Activated CD8-positive, alpha-beta T cell treated with anti-CD3 and anti-CD28 coated beads, Interleukin-2, amount 10 ng/mL, durations not matched to agents 7 days and 5 days (primary cell): ENCODE measurements at places on chromosomes 1 and 21.

DNA sequence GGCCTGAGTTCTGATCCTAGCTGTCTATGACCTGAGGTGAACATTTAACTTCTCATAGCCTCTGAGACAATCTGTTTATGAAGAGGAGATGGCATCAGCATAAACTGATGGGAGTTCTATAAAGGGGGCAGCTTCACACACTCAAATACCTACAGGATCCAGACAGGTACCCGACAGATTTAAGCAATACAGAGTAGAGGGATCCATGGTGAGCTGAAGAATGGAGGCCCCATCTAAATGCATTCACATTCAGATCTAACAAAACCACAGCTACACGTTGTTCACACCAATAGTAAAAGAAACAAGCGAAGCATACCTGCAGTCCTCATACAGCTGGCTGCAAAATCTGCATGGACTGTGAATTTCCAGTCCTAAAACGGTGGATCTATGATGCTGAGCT is 48.7 kb upstream of the ESRRG start:
- H3K27ac ChIP-seq: no peak overlapping the region
- H3K4me3 ChIP-seq: no peak overlapping the region
- DNase-seq: no peak
- no peaks in the 10 kb centered on the region for H3K36me3 ChIP-seq
- H3K4me1 ChIP-seq: no peaks in the 10 kb centered on the region

DNA sequence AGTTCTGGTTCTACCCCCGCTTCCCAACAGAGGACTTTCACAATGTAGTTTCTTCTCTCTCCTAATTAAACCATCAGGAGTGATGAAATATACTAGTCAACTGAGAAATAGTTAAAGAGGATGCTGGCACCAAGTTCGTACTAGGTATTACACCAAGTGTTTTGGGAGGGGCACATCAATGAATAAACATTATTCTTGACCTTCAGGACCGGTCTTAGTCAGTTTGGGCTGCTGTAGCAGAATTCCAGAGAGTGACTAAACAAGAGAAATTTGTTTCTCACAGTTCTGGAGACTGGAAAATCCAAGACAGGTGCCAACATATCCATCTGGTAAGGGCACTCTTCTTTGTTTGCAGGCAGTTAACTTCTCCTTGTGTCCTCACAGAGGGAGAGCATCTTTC is 103.8 kb downstream of the SPATA17 start:
- H3K36me3 ChIP-seq: no peaks in the 10 kb centered on the region
- H3K27me3 ChIP-seq: no peaks in the 10 kb centered on the region
- H3K27ac ChIP-seq: no peak overlapping the region

DNA sequence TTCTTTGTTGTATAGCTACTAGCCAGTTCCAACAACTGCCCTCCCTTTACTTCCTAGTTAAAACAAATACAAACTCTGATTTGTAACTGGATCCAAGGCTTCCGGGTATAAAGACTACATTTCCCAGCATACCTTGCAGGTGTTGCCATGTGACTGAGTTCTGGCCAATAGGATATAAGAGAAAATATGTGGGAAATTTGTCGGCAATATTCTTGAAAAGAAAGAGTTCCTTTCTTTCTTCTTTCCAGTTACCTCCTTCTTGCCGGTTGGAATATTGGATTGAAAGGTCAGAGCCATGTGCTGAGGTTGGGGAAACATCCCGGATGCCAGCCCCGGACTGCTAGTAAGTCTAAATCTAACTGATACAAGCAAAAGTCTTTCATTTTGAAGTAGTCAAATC is 23.0 kb upstream of the ZBTB40 start:
- no peak overlapping the region for H3K27ac ChIP-seq
- peak; percentile 46 for DNase-seq
- no peaks in the 10 kb centered on the region for H3K4me1 ChIP-seq
- H3K36me3 ChIP-seq: no peaks in the 10 kb centered on the region

DNA sequence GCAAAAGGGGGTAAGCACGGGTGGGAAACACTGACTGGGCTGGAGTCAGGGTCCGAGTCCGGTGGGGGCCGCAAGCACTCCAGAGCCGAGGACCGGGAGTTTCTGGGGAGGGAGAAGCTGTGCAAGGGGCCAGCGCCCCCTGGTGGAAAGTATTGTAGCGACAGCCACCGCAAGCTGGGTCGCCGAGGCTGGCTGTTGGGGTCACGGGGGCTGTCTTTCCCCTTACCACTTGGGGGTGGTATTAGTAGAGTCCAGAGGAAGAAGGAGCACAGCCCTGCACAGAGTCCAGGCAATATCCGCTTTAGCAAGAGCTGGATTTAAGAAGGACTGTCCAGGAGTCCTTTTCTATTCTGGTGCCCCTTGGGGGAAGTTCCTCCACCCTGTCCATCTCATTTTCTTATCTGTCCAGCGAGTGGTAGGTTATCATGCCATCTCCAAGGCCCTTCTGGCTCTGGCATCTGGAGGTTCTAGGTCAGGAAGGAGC is 17.9 kb upstream of the ETV3 start:
- H3K36me3 ChIP-seq: no peaks in the 10 kb centered on the region
- peak overlapping the region; percentile 67 for H3K27ac ChIP-seq
- H3K27me3 ChIP-seq: peaks cover 21% of the 10 kb centered on the region
- peaks cover 27% of the 10 kb centered on the region for H3K4me1 ChIP-seq
- H3K4me3 ChIP-seq: peak overlapping the region; percentile 12
- DNase-seq: peak; percentile 84

DNA sequence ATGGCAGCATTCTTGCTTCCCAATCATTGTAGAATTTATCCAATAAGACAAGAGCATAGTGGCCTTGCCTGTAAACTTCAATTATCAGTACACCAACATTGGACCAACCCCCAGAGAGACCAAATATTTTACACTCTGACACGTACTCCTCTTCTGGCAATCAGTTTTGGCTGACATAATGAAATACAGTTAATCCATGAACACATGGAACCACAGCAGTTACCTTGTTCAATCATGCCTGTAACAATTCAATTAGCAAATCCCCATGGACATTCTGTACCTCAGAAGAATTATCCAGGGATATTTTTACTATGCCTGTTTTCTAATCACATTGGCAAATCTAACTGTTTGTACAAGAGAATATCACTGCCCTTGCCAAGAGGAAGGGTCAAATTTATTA is 2162.0 kb downstream of the MRPL39 start:
- no peak overlapping the region for H3K27ac ChIP-seq
- H3K4me3 ChIP-seq: no peak overlapping the region
- H3K4me1 ChIP-seq: no peaks in the 10 kb centered on the region
- no peak for DNase-seq
- H3K36me3 ChIP-seq: no peaks in the 10 kb centered on the region

DNA sequence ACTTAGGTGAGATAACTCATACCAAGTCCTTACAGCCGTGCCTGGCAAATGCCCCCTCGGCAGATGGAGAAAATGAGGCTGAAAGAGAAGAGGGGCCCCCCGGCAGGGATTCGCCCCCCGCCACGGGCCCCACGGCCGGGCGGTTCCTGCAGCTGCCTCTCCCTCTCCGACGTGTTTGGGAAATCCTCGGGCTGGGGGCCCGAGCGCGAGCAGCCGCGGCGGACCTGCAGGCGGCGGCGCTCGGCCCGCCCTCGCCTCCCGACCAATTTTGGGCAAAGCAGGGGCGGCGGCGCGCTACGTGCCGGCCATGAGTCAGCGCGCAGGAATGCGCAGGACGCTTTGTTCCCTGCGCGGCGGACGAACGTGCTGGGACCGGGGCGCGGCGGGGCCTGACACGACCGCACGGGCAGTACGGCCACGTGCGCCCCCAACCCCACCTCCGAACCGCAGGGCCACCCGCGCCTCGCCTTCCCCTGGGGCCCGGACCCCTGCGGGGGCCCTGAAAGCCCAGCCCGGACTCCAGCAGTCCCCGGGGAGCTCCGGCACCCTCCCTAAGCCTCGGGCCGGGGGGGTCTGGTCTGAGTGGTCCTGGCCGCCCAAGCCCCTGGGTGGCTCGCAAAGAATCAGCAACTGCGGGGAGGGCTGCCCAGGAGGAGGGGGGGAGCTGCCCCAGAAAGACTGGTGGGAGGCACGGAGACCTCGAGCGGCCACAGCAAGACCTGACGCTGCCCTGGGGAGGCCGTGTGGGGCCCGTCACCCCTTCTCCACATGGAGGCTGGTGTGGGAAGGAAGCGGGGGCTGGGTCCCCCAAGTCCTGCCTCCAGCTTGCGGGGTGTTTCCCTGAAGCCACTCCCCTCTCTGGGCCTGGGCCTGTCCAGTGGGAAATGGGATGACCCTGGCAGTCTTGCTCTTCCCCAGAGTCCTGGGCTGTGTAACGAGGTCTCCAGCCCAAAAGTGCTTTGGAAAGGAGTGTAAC is 11.9 kb upstream of the EDN2 start:
- peaks cover 17% of the 10 kb centered on the region for H3K27me3 ChIP-seq
- peak; percentile 44 for DNase-seq

GRCh38 chr1:161088587-161089110 is 709 bp downstream of the NECTIN4 start:
- H3K4me3 ChIP-seq: no peak overlapping the region
- H3K4me1 ChIP-seq: peaks cover 29% of the 10 kb centered on the region
- no peaks in the 10 kb centered on the region for H3K27me3 ChIP-seq

DNA sequence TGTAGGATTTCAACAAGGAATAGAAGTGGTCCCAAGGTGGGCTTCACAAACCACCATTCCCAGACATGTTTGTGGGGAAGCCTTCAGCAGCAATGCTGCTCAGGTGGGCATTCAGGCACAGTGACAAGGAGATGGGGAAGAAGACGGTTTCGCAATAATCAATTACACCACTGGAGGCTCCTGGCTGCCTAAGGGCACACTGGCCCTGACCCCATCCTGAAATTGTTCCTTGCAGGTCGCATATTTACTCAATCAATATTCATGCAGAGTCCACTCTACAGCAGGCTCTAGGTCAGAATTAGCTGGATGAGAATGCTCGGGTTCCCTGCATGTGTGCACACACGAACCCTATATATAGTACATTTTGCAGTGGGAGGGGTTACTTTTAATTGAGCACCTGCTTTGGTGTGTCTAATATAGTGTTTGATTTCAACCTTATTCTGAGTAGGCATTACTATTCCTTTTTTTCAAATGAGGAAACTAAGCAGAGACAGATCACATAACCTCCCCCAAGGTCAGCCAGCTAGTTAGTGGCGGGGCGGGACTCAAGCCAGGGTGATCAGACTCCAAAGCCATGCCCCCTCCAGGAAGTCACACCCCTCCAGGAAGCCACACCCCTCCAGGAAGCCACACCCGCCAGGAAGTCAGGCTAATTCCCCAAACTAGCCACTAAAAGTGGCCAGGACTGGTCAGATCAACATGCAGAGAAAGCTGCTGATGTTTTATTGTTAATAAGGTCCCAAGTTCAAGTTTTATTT is 106.5 kb downstream of the HLCS start:
- H3K4me3 ChIP-seq: no peak overlapping the region
- DNase-seq: peak; percentile 75
- peak overlapping the region; percentile 55 for H3K27ac ChIP-seq
- peaks cover 23% of the 10 kb centered on the region for H3K4me1 ChIP-seq
- no peaks in the 10 kb centered on the region for H3K36me3 ChIP-seq

DNA sequence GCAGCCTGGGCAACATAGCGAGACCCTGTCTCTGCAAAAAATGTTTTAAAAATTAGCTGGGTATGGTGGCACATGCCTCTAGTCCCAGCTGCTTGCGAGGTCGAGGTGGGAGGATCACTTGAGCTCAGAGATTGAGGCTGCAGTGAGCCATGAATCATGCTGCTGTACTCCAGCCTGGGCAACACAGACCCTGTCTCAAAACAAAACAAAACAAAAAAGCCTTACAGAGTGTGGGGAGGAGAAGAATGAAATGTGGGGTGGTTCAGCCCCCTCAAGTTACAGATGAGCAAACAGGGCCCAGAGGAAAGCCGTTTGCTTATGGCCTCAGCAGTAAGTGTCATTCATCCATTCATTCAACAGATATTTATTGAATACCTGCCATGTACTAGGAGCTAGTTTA is 40.7 kb downstream of the RPS6KA1 start:
- peaks cover 17% of the 10 kb centered on the region for H3K4me1 ChIP-seq
- no peaks in the 10 kb centered on the region for H3K27me3 ChIP-seq
- peaks cover 72% of the 10 kb centered on the region for H3K36me3 ChIP-seq
- DNase-seq: no peak
- H3K4me3 ChIP-seq: no peak overlapping the region

DNA sequence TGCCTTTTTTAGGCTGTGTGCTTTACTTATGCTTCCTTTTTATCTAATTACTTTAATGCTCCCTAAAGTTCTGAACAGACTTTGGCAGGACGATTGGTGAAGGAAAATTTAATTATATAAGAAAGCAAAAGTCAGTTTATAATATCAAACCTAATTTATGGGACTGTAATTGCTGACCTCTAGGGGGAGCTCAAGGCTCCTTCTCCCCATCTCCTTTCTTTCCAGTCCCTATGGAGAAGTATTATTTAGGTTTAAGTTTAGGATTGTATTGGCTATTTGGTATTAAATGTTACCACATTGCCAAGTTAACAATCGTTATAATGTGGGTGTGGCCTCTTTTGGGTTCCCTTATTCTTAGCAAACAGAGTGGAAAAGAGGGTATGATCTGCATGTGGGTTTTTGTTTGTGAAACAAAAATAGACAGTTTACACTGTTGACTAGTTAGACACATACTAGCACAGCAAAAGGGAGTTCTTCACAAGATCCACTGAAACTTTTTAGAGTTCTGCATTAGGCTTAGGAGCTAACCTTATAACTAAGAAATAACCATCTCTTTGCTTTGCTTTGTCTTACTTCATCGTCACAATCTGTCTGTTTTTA is 48.2 kb upstream of the TNFSF4 start:
- DNase-seq: no peak
- peaks cover 3% of the 10 kb centered on the region for H3K36me3 ChIP-seq
- H3K4me1 ChIP-seq: peaks cover 6% of the 10 kb centered on the region
- H3K27ac ChIP-seq: no peak overlapping the region

- H3K27me3 ChIP-seq: no peaks in the 10 kb centered on the region
- H3K4me3 ChIP-seq: peak overlapping the region; percentile 30
- DNase-seq: peak; percentile 74
- H3K27ac ChIP-seq: peak overlapping the region; percentile 74
- peaks cover 88% of the 10 kb centered on the region for H3K4me1 ChIP-seq
Measured at GRCh38 chr1:172670791-172671190, 11.9 kb downstream of the FASLG start.

GRCh38 chr21:41960386-41960785 is 6.6 kb upstream of the C2CD2 start:
- H3K4me1 ChIP-seq: peaks cover 24% of the 10 kb centered on the region
- H3K27me3 ChIP-seq: peaks cover 9% of the 10 kb centered on the region
- no peak overlapping the region for H3K4me3 ChIP-seq
- no peak for DNase-seq

- peaks cover 2% of the 10 kb centered on the region for H3K27me3 ChIP-seq
- no peaks in the 10 kb centered on the region for H3K4me1 ChIP-seq
- no peak for DNase-seq
- H3K27ac ChIP-seq: no peak overlapping the region
Measured at GRCh38 chr1:209029737-209030136, 553.8 kb upstream of the CAMK1G start.
